ENCODE measurements at places on chromosomes 6 and 20.

- no peak for DNase-seq
Observed at GRCh38 chr6:33459226-33459625, 4.8 kb downstream of the ZBTB9 start.

DNA sequence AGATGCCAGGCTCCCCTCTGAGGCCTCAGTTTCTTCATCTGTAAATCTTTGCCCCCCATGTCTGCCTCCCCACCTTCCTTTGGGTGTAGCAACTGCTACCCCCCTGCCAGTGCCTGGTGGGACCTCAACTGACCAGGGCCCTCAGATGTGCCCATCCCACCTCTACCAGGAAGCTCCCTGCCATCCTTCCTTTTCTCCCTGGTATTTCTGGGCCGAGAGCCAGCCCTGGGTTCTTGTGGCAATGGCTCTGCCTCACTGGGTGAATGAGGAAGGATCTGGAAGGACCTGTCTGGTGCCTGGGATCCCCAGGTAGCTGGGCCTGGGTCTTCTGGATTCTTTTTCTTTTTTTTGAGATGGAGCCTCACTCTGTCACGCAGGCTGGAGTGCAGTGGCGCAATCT lies 141.1 kb upstream of the RNF24 start:
- DNase-seq: no peak

- DNase-seq: peak; percentile 73
Observed at GRCh38 chr6:27503436-27504030, 30.6 kb upstream of the ZNF184 start.

DNA sequence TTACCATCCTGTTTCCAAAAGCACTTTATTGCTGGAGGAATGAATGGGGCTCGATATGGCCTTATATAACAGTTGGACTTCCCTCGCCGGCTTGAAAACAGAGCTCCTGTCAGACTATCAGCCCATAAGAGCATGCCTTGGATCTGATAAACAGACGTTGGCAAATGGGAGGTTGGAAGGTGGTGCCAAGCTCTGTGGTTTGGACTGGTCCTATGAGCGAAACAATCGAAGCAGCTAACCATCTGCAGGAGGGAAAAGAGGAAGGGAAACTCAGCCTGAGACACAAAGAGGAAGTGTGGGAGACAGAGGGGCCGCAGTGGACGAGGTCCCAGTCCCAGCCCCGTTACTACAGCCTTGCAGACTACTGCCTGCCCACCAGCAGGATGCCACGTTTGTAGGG lies 92.9 kb downstream of the TFAP2C start:
- no peak for DNase-seq

DNA sequence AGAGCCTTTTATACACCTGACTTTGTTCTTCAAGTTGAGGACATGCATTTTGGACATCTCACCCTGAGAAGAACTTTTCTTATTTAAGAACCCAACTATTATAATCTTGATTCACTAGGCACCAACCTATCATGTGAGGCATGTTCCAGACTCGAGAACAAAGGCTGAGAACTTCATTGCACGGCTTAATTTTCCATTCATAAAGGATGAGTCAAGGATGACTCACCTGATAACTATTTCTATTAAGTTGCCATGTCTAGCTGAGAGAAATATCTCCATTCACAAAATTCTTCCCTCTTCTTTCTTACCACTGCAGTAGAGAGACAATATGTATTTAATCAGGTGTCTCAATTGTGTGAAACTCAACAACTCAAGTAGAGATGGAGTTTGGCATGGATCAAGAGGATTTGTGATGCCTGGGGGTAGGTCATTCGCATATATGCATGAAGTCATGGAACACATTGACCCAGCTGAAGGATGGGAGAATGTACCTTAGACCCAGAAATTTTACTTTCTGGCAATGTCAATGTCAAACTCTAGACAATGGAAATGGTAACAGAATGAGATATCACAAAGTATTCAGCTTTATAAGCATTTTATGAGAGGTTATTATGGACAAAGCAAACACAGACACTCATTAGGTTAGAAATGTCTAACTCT lies 208.7 kb upstream of the PRND start:
- no peak for DNase-seq

Data from activated naive CD4-positive, alpha-beta T cell treated with anti-CD3 and anti-CD28 coated beads, Interleukin-2, amount 50 U/mL, for 72 hours (primary cell).